Fibroblast of the aortic adventitia (primary cell): ENCODE measurements at places on chromosomes 3 and 15. TPM values are rescaled to one million over a fixed set of nuclear protein-coding genes. Genes with fewer than 3 reads are reported as not detected.

The GOLGA8J gene
- total RNA-seq: not detected in 2 replicates

The CCR3 gene
- not detected in 2 replicates for total RNA-seq

The CYP8B1 gene
- not detected in 2 replicates for total RNA-seq

The UBAP1L gene
- total RNA-seq: 2.1 and 3.8 TPM in 2 replicates

The GUCA1C gene
- not detected in 2 replicates for total RNA-seq

The PPP4R2 gene
- 54.7 and 76.9 TPM in 2 replicates for total RNA-seq

The ADAMTS9 gene
- 0.54 and 3.7 TPM in 2 replicates for total RNA-seq

The CNTN3 gene
- 0.74 and 2.4 TPM in 2 replicates for total RNA-seq

- DNase-seq: no peak
Observed at GRCh38 chr3:107562969-107563529, 40.3 kb downstream of the BBX start.

DNA sequence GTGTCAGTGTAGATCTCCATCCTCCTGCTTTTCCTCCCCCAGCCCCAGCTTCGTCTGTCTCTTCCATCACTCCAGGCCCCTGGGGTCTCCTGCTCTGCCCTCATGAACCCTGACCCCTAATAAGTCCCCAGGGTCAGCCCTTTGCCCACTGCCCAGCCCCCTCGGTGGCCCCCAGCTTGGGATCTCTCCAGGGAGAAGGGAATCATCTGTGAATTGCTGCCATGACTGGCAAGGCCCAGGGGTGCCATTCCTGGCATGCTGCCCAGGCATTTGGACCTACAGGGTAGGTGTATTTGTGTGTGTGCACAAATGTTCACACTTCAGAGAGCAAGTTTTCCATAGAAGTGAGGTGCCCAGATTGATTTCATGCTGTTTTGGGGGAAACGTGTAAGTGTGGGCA, 5.9 kb upstream of the TBC1D21 start:
- DNase-seq: no peak

GRCh38 chr15:83866692-83867091, 212.8 kb downstream of the ADAMTSL3 start:
- no peak for DNase-seq

- peak; percentile 26 for DNase-seq
Observed at GRCh38 chr15:66251790-66252684, 1.5 kb downstream of the MEGF11 start.

- DNase-seq: no peak
Observed at GRCh38 chr3:149625795-149626194, 32.0 kb downstream of the WWTR1 start.

- no peak for DNase-seq
Observed at GRCh38 chr15:50496692-50497091, 49.8 kb downstream of the USP50 start.

DNA sequence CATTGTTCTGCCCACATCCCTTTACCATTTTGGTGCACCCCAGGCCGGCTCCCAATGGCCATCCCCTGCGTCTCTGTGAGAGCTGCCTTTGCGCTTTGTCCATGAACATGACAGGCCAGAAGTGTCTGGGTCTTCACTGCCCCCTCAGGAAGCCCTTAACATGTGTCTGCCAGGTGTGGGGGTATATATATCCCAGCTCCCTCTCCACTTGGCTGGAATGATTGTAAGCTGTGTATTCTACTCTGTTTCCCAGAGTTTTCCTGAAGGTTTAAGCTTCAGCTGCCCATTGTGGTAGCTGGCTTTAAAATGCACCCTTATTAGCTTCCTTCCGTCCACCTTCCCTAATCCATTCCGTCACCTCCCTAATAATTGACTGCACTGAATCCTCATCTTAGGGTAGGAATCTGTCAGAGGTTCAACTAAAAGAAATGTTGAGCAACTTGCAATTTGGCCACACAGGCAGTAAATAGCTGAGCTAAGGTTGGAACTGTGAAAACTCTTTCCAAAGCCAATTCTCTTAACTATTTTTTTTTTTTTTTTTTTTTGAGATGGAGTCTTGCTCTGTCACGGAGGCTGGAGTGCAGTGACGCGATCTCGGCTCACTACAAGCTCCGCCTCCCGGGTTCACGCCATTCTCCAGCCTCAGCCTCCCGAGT, 30.4 kb upstream of the UBE2E1 start:
- peak; percentile 25 for DNase-seq

GRCh38 chr3:151329363-151329762, at the start of gene P2RY13:
Gene P2RY13, minus strand, starts transcription at chr3:151329549. Its CDS starts 21 bp downstream, at chr3:151329528.
- DNase-seq: no peak

DNA sequence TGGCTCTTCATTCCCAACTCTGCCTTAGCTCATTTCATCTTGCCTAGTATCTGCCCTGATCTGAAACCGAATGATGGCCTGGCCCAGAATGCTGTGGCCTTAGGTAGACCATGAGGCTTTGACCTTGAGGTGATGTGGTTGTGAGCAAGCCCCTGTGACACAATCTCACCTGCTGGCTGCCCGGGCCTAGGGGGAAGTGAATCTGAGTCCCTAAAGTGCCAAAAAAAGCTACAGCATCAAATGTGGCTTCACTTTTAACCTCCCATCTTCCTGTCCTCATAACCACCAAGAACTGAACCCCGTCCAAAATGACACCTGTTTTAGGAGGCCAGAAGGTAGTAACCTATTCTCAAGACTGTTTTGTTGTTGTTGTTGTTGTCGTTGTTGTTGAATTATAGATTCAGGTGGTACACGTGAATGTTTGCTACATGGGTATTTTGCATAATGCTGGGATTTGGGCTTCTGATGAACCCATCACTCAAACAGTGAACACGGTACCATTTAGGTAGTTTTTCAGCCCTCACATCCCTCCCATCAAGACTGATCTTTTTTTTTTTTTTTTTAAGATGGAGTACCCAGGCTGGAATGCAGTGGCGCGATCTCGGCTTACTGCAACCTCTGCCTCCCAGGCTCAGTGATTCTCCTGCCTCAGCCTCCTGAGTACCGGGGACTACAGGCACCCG, 54.6 kb downstream of the MCCC1 start:
- no peak for DNase-seq

- no peak for DNase-seq
Observed at GRCh38 chr15:31276596-31277298, 49.9 kb upstream of the KLF13 start.

- peak; percentile 81 for DNase-seq
Observed at GRCh38 chr15:39195961-39196486, 384.9 kb upstream of the THBS1 start.

DNA sequence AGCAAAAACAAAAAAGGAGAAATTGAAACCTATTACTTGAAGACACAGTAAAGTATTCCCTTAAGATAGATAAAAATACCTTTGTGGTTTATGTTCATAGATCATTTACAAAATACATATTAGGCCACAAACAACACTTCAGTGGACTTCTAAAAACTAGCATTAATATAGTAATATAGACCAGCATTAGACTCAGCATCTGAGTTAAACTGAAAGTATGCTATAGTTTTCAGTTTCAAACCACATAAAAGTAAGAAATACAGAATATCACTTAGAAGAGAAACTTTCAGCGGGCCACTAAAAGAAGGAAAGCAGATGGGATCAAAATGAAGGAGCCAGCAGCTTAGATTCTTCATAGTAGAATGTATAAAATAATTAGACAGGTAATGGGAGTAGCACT, 86.6 kb downstream of the MSL2 start:
- DNase-seq: no peak

DNA sequence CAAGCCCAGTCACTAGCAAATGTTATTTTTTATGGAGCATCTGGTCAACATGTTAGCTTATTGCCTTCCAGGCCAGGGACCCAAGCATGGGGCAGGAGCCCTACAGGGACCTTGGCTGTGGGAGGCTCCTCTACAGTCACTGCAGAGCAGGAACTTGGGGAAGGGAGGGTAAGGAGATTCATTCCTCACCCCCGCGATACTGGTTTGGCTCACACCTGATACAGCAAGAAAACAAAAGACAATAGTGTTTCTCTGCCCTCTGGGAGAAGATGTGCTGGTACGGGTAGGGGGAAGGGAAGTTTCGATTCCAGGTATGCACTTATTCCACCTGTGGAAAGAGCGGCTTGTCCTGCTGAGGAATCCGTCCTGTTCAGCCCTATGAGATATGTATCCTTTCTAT, 77.6 kb downstream of the SLC12A8 start:
- no peak for DNase-seq

DNA sequence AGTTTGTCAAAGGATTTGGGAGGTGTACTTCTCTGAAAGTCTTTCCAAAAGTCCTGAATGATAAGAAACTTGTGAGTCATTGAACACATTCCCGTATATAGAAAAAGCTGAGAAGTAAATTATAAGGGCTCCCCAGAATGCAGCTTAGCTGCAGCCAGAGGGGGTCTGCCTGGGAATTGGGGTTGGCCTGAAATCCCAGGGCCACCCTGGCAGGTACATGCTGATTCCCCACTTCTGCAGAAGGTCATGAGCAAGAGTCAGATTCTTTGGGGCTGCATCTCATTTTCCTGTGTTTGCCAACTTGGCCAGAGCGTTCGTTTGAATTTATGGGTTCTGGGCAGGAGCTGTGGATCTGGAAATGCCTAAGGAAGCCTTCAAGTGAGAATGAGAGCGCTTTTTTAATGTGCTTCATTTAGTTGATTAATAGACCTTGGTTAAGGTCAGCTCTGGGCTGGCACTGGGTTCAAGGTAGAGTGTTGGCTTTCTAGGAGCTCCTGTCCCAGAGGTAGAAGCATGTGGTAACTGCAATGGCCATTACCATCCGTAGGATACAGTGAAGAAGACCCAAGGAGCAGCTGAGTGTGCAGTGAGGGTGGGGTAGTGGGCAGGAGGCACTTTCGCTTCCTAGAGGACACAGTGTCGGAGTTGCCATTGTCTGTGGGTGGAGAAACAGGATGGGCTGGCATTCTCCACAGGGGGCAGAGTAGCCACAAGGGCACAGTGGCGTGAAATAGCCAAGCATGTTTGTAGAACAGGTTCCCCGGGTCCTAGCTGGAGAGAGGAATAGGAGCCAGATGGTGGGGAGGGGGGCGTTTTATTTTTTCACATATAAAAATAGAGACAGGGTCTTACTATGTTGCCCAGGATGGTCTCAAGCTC, 3.2 kb downstream of the SLC6A6 start:
- DNase-seq: peak; percentile 60

GRCh38 chr3:169954142-169954756, 12.4 kb upstream of the SEC62 start:
- DNase-seq: no peak

- no peak for DNase-seq
Observed at GRCh38 chr15:61880084-61880483, 180.2 kb downstream of the VPS13C start.

DNA sequence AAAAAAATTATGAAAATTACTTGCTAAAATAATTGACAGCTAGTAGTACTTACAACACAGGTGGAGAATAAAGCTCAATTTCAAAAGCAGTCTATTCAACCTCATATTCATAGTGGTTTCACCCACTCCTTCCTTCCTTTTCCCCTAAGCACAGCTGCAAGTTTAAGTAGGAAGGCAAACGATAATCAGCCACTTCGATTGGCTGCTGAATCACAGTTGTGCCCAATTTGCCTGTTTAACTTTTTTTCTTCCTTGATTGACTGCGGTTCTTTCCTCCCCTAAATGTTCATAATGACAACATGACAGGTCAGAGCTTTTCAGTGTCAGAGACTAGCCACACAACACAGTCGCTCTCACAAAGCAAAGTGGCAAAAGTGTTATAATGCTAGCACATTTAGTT, 468.0 kb upstream of the GBE1 start:
- no peak for DNase-seq

DNA sequence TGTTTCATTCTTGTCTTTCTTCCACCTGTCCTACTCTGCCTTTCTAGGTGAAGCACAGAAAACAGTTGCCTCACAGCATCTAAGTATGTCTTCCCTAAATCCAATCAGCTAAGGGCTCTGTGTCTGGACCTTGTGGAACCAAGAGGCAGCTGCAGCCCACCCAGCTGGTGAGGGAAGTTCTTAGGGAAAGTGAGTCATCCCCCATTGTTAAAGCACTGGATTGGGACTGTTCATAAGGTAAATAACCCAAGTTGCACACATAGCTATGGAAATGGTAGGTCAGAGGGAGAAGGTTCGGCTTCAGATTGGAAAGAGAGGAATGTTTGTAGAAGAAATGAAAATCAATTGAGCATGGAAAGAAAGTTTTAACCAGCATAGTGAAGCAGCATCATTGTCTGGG, 18.0 kb upstream of the ARNT2 start:
- DNase-seq: no peak

GRCh38 chr15:78204351-78205309, 29.7 kb downstream of the ACSBG1 start:
- no peak for DNase-seq

- no peak for DNase-seq
Observed at GRCh38 chr3:42914771-42915515, 9.0 kb downstream of the ZNF662 start.
